ENCODE measurements at places on chromosomes 1 and 21.

GRCh38 chr1:226485192-226485591 is 63.4 kb upstream of the STUM start:
- DNase-seq = no peak

DNA sequence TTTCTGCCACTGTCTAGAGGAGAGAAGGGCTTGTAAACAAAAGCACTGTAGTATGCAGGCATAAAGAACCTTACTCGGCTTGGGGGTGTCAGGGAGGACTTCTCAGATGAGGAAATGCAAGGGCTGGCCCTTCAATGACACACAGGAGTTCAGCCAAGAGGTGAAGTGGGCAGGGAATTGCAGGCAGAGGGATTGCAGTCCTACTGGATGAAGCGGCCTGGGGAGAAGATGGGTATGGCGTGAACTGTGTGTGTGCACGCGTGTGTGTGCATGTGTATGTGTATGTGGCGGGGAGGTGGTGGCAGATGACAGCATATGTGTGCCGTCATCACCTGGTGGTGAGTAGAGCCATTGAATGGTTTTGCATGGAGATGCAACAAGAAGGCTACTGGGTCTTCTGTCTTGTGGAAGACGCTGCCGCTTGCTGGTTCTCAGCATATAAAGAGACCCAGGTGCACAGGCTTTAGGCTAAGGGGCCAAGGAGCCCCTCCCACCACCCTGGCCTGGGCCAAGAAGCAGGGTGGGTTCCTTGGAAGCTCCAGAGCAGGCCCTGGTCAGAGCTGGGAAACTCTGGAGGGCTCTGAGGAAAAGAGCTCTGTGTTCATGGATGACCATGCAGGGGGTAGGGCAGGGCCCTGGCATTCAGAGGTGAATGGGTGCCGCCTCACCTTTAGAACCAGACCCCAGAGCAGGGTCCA is 4.1 kb upstream of the EPS8L3 start:
- DNase-seq = no peak

GRCh38 chr1:182217071-182217470 is 155.6 kb upstream of the ZNF648 start:
- DNase-seq = no peak

GRCh38 chr1:115242543-115242942 is 95.5 kb downstream of the NGF start:
- no peak for DNase-seq

DNA sequence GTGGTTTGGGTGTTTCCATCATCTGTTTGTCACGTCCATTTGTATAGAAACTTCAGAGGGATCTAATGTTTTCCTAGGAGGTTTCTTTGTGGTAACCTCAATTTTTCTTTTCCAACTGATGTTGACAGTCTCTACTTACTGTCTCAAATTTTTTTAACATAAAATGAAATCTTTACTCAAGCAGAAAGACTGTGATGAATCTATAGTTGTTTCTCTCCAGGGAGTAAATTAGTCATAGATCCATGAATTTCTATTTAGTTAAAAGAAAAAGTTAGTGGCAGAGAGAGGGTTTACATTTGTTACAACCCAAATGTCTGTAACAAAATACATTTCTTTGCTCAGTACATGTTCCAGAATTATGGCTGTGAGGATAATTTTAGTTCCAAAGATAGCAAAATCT is 161.6 kb downstream of the DISP1 start:
- DNase-seq = no peak

- DNase-seq = no peak
Observed at GRCh38 chr1:42690477-42691156, 8.4 kb downstream of the YBX1 start.

GRCh38 chr1:91735266-91735845 is 150.6 kb downstream of the TGFBR3 start:
- no peak for DNase-seq

GRCh38 chr1:184792450-184792969 is 37.9 kb upstream of the EDEM3 start:
- DNase-seq = peak; percentile 89

- peak; percentile 34 for DNase-seq
Observed at GRCh38 chr1:200837931-200838571, 34.7 kb upstream of the GPR25 start.

DNA sequence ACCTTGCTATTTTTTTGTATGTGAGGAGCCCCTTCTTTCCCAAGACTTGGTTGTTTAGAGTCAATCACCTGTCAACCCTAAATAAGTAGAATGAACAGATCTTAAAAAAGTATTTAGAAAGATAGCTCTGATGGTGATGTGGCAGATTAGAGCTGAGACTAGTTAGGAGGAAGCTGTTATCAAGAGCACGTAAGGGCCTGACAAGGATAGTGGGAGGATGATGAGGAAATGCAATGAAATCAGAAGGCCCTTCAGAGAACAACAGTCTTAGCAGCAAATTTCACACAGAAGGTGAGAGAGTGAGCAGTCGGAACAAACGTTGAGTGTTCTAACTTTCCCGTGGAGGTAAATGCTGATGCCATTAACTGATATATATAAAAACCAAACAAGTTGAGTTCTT is 15.9 kb upstream of the S1PR1 start:
- DNase-seq = peak; percentile 73

DNA sequence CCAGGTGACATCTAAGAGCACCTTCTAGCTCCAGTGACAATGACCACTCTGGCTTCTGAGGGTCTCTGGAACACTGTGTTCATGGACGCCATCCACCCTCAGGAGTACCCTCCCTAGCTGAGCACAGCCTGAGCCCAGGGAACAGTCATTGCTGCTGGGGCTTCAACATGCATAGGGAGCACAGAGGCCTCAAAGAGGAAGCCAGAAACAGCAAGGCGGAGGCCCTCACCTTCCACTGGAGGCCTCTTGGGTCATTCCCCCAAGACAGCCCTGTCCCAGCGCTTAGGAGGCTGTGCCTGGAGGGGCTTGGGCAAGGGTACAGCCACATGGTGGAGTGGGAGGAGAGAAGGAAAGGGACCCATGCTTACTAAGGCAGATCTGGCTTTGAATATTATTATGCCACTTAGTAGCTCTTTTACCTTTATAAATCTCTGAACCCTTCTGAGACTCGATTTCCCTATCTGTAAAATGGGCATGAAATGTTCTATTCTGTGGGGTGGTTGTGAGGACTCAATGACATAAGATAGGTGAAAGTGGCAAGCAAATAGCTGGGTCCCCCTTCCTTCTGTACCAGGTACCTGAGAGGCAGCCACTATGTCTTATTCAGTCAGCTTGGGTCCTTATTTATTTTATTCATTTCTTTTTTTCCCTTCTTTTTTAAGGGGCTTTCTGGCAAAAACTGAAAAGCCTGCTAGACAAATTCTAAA is 32.8 kb downstream of the PTAFR start:
- peak; percentile 66 for DNase-seq

DNA sequence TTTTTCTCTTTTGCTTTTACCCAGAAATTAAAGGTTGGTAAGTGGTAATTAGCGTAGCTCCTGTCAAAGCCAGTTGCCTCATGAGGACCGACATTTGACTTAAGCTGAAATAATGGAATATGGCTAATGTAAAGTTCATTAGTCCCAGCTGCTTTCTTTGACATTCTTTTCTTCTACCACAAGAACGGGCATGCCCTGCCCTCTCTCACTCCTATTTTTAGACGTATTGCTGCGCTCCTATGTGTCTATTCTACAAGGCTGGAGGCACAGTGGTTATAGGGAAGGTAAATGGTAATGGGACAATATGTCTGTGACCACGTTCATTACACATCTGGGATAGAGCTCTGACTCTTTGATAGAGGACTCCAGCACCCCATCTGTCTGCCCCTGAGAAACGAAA is 6.8 kb downstream of the CORT start:
- DNase-seq = no peak

GRCh38 chr1:11151826-11152612 is 37.1 kb upstream of the ANGPTL7 start:
- no peak for DNase-seq

DNA sequence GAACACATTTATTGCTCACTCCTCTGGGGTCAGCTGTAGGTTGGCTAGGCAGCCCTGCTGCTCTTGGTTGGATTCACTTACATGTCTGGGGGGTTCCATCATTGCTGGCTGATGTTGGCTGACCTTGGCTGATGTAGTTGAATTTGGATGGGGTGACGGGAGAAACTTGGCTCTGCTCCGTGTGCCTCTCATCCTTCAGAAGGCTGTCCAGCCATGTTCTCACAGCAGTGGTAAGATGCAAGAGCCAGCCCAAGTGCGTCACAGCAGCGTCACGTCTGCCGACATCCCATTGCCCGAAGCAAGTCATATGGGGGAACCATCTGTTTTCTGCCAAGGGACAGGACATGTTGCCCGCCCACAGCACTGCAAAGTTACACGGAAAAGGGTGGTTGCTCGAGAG is 613.5 kb downstream of the MATN1 start:
- DNase-seq = no peak

Data from inflammatory macrophage (primary cell).